ENCODE measurements at places on chromosomes 5 and 9. TPM values are rescaled to one million over a fixed set of nuclear protein-coding genes. Genes with fewer than 3 reads are reported as not detected.

- no peak for DNase-seq
Measured at GRCh38 chr5:177489119-177489716, 8.2 kb downstream of the PDLIM7 start.

GRCh38 chr9:126558051-126558665, 55.6 kb upstream of the LMX1B start:
- DNase-seq: peak; percentile 35

- DNase-seq: no peak
Measured at GRCh38 chr5:56958595-56958994, 6.7 kb upstream of the MIER3 start.

GRCh38 chr9:77764894-77765780, 117.0 kb upstream of the GNA14 start:
- DNase-seq: peak; percentile 84

DNA sequence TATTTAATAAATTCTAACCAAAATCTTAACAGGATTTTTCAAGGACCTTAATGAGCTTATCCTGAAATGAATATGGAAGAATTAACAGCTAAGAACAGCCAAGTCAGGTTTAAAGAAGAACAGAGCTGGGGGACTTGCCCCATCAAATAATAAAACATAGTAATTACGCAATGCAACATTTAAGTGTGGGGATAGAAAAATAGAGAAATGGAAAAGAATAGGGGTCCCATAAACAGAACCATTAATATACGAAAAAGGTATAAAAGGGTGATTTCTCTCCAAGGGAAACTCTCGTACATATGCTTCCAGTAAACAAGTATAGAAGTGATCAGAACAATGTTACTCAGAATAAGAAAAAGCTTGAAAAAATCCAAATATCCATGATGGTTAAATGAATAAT, 300.2 kb downstream of the GLIS3 start:
- no peak for DNase-seq

DNA sequence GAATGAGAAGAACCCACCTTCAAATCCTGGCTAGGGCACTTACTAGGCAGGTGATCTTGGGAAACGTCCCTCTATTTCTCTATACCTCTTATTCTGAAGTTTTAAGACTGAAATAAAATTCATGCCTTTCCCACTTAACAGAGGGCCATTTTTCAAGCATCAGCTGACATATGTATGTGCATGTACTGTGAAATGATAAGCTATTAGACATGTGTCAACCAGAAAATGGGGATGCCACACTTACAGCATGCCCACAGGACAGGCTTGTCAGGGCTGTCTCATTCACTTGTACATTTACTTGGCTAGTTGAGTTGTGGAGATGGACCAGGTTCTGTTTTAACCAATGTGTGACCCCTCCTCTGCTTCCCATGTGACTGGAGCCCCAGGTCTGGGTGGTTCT, 78.5 kb downstream of the C9orf152 start:
- DNase-seq: peak; percentile 24

DNA sequence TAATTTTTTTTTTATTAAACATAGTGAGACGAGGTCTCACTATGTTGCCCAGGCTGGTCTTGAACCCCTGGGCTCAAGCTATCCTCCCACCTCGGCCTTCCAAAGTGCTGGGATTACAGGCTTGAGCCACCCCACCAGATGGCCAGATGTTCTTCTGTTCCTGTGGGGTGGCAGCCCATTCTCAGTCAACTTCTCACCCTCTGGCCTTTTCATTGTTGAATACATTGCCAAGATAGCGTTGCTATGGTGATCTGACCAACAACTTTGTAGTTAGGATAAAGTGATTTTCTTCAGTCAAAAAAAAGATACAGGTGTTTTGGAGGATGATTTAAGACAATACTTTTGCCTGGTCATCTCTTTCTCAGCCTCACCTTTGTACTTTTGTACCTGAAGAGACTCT, 109.1 kb downstream of the EGFLAM start:
- peak; percentile 2 for DNase-seq

DNA sequence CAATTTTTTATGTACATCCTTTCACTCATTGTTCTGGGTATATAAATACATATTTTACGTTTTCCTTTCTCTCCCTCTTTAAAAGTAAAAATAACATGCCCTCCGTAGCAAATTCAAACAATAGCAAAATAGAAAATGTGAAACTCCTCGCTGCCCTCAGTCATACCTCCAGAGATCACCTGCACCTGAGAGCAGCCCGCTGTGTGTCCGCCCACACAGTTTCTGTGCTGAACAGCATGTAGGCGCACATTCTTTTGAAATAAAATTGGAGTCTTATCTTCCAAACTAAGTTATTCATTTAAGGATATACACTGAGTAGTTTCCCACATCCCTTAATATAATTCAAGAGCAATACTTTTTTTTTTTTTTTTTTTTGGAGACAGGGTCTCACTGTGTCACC, 255.7 kb downstream of the AOPEP start:
- DNase-seq: no peak

GRCh38 chr5:20145240-20145639, 157.2 kb upstream of the CDH18 start:
- DNase-seq: no peak

DNA sequence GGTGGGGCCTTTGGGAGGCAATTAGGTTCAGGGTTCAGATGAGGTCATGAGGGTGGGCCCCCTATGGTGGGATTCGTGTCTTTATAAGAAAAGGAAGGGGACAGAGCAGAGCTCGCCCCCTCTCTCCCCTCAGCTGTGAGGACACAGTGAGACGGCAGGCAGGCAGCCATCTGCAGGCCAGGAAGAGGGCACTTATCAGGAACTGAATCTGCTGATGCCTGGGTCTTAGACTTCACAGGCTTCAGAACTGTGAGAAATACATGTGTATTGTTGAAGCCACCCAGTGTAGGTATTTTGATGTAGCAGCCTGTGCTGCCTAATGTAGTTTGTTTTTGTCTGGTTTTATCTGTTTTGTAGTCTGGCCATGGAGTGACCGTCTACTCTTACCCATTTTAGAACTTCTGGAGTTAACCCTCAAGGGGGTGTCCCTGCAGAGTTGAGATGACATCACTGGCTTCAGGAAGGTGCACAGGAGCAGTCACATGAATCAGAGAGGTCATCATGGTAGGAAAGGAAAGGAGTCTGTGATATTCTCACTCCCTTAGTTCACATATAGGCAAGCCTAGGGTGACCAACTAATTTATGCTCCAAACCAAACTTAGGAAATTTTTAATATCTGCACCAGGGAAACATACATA, 71.0 kb downstream of the LRRC70 start:
- DNase-seq: no peak

DNA sequence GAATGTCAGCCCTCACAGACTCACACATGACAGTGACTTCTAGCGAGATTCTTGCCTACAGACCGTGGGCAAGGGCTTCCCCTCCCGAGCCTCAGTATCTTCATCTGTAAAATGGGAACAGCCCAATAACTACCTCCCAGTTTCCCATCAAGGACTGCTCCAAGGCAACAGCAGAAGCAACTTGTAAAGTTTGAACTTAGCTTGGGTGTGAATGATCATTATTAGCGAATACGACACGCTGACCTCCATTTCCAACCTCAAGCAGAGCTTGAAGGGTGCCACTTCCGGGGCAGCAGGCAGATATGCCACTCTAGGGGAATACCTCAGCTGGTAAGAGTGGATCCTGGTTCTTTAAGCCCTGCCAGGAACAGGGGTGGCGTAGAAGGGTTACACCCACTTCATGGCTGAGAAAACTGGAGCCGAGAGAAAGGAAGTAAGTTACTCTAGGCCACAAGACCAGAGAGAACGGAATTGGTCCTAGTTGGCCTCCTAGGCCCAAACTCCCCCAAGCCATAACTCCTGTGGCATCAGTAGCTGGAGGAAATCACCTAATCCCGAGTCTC, 2.0 kb downstream of the RNF44 start:
- peak; percentile 56 for DNase-seq

DNA sequence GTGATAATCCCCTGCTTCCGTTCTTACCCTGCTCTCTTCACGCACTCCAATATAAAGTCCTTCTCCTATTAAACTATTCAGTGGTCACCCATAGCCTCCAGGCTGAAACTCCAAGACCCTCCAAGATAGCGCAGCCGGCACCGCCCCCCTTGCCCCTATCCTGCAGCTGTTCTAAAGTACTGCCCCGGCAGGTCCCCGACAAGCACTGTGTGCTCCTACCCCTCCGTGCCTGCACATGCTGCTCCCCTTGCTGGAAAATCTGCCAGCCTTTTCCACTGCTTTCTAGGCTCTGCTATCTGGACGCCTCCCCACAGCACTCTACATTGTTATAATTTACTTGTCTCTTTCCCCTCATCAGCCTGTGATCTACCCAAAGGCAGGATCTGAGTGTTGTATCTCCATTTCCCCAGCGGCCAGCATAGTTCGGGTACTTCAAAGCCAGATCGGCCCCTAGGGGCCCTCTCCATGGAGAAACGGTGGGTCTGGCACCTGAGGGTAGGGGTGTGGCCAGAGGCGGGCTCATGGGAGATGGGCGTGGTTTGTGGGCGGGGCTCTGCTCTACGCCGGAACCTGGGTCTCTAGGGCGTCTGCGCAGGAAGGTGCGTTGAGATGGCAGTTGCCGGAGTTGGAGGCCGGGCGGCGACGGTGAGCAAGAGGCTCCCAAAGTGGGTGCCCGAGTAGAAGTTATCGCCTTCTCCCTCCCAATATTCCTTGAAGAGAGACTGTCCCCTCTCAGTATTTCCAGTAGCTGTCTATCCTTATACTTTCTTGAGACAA, 83.5 kb upstream of the RUSC2 start:
- no peak for DNase-seq

- DNase-seq: no peak
Measured at GRCh38 chr5:42543774-42544173, 120.5 kb downstream of the GHR start.

DNA sequence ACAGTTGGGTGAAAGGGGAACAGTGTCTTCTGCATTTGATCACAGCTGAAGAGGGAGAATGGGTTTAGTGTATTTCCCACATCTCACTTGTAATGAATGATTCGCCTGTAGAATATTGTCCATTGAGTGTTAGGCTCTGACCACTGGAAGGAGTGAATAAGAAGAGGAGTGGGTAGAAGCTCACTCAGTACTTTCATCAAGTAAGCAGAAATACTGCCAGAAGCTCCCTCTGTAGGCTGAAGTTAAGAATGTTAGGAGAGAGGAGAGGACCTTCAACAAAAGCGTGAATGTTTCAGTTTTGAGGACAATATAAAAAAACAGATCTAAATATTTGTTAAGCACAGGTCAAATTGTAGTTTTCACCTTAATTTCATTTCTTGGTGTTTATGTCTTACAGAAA, 27.5 kb downstream of the FSD1L start:
- peak; percentile 21 for DNase-seq

- no peak for DNase-seq
Measured at GRCh38 chr5:152092580-152092979, 167.9 kb upstream of the GLRA1 start.

DNA sequence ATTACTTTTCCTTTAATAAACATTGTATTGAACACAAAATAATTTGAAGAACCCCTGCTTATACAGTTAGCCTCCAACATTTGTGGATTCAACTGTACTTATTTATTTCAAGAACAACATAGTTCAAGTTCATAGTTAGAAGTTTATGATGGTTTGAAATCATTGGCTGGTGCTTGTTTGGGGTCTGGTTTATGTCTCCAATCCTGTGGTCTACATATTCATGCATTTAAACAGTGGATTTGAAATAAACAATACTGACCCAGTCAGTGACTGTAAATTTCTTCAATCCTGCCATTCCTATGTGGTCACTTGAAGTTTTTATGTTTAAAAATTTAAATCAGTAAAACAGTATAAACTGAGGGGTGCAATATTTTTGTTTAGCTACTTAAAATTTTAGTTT, 145.1 kb upstream of the TRPC7 start:
- DNase-seq: no peak

- peak; percentile 65 for DNase-seq
Measured at GRCh38 chr5:107670087-107670931, 428 bp downstream of the EFNA5 start.

DNA sequence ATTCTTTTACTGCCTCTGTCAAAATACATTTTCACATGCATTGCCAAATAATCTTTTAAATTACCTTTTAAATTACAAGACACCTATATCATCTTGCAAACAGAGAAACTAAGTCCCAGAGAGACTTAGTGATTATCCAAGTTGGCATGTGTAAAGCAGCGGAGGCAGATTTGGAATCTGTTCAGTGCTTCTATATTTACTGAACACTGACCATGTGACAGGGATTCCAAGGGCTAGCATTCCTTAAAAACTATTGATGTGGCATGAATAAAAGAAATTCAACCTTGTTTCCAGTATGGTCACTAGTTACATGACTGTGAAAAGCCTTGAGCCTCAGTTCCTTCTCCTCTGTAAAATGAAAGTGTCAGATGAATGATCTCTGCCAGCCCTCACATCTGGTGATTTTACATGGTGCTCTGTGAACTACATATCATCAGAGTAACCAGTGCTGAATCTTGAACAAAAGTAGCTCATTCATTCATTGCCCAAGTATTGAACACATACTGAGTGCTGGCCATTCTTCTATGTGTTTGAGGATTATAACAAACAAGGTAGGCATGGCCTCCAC, 71.9 kb upstream of the PPP1R2B start:
- DNase-seq: no peak

DNA sequence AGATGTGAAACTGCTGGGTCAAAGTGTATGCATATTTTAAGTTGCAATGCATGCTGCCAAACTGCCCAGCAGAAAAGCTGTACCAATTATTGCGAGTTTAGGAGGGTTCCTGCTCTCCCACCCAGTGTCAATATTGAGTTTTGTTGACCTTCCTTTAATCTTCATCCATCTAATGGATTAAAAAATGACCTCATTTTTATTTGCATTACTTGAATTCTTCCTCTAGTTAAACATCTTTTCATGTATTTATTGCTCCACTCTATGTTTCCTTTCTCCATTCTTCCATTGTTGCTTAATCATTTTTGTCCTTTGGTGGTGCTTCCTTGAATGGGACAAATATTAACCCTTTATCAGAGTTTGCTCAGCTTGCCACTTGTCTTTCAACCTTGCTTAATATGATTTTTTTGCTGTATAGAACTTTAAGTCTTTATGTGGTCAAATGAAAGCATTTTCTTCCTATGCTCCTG, 32.4 kb downstream of the TLE1 start:
- no peak for DNase-seq

DNA sequence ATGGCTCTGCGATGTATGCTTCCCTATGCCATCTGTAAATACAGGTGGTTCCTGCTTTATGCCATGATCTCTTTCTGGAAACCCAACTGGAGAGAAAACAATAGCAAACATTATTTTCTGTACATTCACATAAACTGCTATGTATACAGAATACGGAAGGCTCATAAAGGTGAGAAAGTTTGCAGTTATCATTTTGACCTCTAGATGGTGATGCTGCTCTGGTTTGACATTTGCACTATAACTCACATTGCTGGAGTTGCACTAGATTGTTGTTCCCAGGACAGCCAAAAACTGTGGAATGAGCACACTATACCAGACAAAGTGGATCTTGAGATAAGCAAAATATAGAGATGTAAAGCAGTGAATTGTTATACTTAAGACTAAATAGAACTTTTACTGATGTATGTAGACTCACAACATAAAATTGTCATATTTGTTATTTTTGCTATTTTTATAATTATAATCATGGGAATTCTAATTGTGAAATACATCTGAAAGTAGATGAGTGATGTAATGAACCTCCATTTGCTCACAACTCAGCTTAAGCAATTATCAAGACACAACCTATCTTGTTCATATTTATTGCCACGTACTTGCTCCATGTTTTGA, 246.5 kb downstream of the PTPRD start:
- peak; percentile 50 for DNase-seq

DDX4 gene
- not detected for total RNA-seq

TICAM2 gene
- total RNA-seq: 0.20 TPM

SGCD gene
- total RNA-seq: under 0.01 TPM

MEGF10 gene
- total RNA-seq: 0.60 TPM

AGXT2 gene
- not detected for total RNA-seq

CSF1R gene
- total RNA-seq: not detected

DUSP1 gene
- total RNA-seq: 81.3 TPM
